Urothelium cell line (cell line): ENCODE measurements at places on chromosomes 11 and 22.

GRCh38 chr11:72821221-72821919, 7.2 kb downstream of the ATG16L2 start:
- no peak for DNase-seq

- no peak for DNase-seq
Observed at GRCh38 chr11:65448074-65448417, 25.4 kb downstream of the NEAT1 start.

DNA sequence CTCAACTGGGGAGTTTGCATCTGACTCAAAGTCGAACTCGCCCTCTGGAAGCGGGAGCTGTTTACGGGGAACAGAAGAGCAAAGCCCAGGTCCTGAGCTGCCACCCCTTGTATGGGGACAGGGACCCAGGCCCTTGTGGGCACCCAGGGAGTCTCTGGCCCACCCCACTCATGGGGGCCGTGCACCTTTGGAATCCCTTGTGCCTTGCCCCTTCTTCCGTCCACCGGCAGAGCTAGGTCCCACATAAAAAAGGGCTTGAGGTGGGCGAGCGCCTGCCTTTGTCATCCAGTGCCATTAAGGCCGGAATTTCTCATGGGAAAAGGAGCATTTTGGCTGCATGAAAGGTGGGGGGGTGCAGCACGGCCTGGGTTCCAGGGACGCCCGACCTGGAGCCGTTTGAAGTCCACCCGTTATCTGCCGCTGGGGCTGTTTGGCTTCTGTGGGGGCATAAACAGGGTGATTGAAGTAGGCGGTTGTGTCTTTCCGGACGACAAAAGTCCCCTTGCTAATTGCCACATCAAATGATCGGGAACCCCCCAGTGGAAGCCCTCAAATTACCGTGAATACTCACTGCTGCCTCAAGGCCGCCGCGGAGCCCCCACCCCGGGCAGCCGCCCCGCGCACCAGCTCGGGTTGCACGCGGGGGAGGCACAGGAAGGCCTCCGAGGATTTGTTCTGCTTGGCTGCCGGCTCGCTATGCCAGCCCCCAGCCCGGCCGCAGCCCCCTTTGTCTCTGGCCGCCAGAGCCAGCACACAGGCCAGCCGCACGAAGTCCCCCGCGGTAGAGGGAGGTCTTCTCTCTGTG, 49.0 kb upstream of the FGF3 start:
- no peak for DNase-seq

DNA sequence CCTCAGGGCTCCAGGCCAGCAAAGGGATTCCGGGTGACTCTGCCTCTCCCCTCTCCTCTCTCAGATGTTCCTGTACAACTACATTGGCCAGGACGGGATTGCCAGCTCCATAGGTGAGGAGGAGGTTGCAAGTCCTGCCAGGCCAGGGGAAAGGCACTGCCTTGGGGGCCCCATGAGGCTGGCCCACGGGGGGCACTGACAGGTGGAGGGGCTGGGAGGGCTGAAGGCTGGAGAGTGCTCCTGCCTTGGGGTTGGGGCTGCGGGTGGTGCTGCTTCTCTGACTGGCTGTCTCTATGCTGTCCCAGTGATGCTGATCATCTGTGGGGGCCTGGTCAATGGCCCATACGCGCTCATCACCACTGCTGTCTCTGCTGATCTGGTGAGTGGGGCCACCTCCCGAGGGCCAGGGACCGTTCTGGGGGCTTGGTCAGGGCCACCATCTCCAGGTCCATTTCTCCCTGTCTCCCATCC, 21.7 kb downstream of the SLC37A2 start:
- no peak for DNase-seq

DNA sequence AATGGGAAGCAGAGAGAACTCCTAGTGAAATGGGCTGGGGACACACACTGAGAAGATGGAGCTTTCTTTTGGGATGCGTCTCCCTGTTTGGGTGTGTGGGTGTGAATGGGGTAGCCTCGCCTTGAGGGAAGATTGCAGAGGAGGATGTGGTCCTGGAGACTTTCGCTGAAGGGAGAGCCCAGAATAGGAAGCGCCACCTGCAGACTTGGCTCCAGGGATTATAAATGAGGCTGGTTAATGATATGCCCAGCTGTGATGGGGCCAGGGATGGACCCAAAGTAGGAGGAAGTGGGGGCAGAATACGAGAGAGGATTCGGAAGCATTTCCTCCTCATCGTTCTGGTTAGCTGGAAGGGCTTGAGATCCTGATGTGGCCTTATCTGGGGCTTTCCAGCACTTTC, 13.7 kb downstream of the RELT start:
- DNase-seq, result no peak

DNA sequence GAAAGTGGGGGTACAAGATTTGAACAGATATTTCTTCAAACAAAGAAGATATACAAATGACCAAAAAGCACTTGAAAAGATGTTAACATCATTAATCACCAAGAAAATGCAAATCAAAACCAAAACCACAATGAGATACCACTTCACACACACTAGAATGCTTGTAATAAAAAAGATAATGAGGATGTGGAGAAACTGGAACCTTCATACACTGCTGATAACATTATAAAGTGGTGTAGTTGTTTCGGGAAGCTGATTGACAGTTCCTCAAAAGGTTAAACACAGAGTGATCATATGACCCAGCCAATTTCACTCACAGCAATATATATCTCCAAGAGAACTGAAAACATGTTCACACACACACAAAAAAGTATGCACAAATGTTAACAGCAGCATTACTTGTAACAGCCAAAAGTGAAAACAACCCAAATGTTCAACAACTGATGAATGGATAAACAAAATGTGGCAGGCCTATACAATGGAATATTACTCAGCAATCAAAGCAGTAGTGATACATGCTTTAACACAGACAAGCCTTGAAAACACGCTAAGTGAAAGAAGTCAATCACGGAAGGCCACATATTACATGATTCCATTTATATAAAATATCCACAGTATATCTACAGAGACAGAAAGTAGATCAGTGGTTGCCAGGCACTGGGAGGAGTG, 15.1 kb downstream of the PITPNB start:
- DNase-seq, result no peak
